ENCODE measurements at places on chromosomes 3 and 15.

DNA sequence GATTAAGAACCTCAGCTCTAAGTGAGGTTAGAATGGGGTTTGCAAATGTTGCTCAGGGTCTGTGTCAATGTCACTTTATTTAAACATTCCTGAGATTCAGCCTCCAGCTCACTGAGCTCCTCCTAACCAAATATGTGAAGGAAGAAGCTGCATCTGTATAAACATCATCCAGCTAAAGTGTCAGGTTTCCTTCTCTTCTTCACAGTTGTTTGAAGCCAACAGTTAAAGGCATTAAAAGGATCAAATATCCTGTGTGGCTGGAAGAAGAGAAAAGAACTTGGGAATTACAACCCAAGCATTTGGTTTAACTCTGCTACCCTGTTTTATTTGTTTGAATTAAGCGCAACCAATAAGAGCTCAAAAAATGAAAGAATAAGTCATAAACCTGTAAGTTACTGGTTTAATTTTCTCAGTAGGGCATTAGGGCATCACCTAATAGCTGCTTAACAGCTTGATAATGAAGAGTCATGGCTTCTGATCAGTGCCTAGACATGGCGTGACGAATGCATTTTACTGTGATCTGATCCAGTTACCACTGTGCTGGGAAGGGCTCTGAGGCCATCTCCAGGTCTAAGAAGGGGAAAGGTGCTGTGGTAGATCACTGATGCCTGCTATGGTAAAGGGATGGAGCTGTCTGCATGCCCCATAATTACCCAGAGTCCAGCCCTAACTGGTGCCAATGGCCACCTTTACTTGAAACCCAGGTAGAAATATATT is 165.7 kb upstream of the TSC22D2 start:
- DNase-seq = no peak

GRCh38 chr15:93500155-93500554 is 411.1 kb upstream of the RGMA start:
- DNase-seq = no peak

DNA sequence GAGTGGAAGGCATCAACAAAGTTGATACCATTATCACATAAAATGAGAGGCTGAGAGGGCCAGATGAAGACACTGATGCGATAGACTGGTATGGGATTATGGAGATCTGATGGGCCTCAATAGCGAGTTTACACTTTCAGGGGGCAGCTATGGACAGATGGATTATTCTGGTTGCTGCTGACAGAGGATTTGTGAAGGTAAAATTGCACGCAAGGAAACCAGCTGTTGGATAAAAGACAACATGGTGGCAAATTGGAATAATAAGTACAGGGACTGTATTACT is 203.9 kb downstream of the MBNL1 start:
- no peak for DNase-seq

- DNase-seq = no peak
Observed at GRCh38 chr3:138434875-138435772, 708 bp downstream of the ESYT3 start.

GRCh38 chr15:31157644-31158069 is 56.1 kb upstream of the TRPM1 start:
- DNase-seq = no peak

DNA sequence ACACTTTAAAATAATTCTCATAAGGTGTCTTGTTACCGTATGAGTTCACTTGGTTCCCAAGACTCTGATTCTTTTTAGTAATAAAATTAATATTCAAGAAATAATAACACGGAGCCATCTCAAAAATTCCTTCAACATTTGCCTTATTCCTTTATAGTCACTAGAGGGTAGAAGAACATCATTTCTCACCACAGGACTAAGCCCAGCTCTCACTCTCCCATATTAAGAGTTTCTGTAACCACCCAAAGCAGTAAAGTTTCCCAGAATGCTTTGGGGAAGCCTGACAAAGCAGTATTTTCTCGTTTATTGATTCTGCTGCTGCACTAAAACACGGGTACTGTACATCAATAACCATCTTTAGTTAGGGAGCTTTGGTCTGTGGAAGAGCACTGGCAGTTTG is 114.9 kb downstream of the MCTP2 start:
- DNase-seq = no peak

DNA sequence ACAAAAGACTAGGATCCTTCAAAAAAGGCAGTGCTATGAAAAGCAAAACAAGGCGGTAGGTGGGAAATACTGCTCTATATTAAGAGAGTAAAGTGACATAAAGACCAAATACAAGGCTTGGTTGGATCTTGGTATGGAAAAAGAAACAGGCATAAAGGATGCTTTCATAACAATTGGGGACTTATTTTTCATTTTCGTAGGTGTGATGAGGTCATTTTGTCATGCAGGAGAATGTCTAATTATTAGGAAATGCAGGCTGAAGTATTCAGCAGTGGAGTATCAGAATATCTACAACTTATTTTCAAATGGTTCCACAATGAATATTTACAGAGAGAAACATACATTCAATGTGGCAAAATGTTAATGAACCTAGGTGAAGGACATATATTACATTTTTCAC is 9.0 kb downstream of the XPC start:
- no peak for DNase-seq

DNA sequence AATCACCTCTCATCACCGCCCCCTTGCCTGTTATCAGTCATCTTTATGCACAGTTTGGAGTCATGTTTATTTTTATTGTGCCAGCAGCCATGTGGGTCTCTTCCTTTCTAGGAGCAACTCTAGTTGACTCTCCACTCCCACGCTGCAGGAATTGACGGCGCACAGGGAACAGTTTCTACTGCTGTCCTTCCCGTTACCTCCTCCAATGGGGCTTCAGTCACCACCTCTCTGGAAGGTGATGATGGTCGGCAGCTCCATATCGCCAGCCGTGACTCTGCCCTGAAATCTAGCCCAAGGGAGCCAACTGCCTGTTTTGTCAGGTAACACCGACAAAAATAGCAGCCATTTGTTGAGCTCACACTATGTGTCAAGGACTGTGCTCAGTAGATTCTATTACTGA is 35.6 kb upstream of the FAM107A start:
- DNase-seq = no peak

GRCh38 chr15:83077491-83078230 is 10.6 kb upstream of the BTBD1 start:
- no peak for DNase-seq

DNA sequence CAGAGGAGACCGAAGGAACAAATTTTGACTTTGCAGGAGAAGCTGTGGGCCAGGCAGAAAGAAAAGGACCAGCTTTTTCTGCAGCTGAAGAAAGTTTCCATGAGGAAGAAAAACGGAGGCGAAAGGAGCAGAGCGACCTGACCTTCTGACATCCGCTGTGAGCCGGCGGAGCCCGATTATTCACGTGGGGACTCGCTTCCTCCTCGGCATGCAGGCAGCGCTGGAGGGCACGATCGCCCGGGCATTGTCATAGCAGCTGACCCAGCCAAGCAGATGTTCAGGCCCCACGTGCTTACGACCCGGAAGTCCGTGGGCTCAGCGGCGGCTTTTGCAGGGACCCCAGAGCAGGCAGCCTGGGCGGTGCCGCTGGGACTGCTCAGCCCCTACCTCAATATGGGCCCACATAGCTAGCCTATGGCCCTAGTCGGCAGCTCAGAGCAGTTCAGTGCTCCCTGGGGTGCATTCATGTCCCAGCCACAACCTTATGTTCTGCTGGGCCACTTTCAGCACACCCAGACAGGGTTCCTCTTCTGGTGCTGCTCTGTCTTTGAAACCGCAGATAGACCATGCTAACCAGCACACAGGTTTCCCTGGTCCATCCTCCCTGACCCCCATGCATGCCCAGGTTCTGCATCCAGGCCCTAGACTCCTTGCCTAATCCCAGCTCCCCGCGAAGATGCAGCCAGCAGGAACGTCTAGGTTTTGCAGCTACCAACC is 10.5 kb upstream of the EIF4A2 start:
- DNase-seq = no peak

DNA sequence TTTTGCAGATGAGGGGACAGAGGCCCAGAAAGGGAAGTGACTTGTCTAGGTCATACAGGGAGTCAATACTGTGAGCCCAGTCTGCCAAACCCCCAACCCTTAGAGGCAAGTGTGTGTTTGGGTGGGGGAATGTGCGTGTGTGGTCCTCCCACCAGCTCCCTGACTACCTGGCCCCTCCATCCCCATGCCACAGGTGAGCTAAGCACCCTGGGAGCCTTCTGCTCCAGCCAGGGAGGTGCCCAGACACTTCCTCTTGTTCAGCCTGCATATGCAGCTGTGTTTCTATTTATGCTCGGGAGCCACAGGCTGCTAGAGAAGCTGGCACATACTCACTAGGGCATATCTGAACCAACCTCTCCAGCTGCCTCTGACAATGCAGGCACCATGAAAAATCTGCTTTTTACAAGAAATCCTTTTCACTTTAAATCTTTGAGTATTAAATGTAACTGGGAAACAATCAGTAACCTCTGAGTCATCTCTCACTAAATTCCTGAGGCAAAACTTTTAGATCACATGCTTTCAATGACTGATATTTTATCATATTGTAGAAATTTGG is 20.7 kb downstream of the TBC1D2B start:
- DNase-seq = peak; percentile 33

GRCh38 chr3:124491098-124491497 is 239.2 kb upstream of the UMPS start:
- DNase-seq = no peak

DNA sequence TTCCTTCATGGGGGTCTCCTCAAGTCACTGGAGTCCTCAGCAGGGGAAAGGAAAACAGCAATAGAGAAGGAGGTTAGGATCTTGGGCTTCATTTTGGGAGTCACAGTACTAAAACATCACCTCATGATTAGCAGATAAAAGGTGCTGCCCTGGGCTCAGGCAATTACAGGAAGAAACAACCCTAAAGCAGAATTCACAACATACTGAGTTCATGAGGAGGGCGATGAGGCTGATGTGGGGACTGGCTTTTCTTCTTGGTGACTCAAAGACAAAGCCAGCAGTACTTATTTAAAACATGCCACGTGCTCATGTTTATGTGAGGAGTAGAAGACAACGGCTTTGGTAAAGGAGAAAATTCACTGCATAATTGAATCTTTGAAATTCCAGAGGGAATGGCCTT is 822.3 kb upstream of the CFAP20DC start:
- DNase-seq = no peak

DNA sequence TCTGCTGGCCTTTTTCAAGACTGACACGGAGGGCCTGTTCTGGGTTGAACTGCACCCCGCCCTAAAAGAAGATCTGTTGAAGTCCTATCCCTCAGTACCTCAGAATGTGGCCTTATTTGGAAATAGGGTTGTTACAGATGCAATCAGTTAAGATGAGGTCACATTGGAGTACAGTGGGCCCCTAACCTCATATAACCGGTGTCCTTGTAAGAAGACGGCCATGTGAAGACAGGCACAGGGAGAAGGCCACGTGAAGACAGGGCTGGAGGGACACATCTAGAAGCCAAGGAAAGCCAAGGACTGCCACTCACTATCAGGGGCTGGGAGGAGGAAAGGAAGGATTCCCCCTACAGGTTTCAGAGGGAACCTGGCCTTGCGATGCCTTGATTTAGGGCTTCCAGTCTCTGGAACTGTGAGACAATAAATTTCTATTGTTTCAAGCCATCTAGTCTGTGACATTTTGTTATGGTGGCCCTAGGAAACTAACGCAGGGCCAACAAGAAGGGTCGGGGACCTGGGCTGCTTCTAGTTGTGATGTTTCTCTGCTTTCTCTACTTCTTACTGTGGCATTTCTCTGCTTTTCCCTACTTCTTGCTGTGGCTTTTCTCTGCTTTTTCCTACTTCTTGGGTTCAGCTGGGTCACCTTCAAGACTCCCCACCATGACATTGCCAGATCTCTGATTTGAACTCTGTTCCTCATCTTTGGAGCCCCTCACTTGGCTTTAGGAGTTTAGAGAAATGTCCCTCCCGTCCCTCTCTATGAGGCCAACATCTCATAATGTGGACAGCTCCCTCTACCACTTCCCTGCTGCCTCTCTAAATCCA is 4.8 kb upstream of the CCDC174 start:
- no peak for DNase-seq

DNA sequence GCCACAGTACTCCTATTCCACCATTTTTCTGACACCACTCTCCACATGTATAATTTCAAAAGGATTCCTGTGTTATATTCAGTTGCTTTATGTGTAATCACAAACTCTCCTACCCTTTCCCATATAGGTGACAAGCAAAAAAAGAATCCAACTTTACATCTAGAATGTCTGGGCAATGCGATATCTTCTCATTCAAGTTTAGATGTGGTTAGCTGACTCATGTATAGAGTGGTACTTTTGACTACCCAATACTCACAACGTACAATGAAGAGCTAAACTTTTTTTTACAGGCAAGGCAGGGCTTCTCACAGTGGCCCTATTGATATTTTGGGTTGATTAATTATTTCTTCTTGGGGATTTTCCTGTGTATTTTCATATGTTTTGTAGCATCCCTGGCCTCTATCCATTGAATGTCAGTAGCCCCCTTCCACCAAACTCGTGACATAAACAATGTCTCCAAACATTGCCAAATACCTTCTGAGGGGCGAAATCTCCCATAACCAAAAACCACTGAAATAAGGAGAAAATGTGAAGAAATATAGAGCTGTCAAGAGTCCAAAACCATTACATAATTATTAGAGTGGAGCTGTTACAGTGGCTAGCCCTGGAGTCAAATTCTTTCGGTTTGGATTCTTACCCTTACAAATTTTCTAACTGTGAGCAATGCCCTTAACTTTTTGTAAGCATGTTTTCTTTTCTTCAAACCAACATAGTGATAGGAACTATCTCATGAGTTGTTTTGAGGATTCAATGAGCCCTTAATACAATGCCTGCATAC is 342.6 kb downstream of the NSUN3 start:
- DNase-seq = no peak
